ENCODE measurements at places on chromosomes 1 and 21. TPM values are rescaled to one million over a fixed set of nuclear protein-coding genes. Genes with fewer than 3 reads are reported as not detected.

ALX3 gene
- not detected for total RNA-seq

LCE1A gene
- total RNA-seq: not detected

B3GALNT2 gene
- 15.9 TPM for total RNA-seq

ZNF683 gene
- not detected for total RNA-seq

ATP1A2 gene
- 0.49 TPM for total RNA-seq

GRCh38 chr1:110151175-110151669 lies 928 bp downstream of the SLC6A17 start:
- DNase-seq: peak; percentile 41

DNA sequence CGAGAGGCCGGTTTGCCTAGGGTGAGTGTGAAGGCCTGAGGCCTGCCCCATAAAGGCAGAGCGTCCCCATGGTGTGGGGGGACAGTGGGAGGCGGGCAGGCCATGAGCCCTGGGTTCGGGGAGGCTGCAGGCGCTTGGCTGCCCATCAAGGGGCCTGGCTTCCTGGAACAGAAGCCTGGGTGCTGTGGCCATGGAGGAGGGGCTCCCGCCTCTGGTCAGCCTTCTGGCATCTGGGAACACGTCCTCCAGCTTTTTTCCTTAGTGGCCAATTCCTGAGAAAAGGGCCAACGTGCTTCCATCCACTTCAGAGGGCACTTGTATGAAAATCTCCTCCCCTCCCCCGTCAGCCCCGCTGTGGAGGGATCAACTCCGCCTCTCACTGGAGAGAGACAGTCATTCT lies 58.7 kb downstream of the PRDM16 start:
- DNase-seq: no peak

DNA sequence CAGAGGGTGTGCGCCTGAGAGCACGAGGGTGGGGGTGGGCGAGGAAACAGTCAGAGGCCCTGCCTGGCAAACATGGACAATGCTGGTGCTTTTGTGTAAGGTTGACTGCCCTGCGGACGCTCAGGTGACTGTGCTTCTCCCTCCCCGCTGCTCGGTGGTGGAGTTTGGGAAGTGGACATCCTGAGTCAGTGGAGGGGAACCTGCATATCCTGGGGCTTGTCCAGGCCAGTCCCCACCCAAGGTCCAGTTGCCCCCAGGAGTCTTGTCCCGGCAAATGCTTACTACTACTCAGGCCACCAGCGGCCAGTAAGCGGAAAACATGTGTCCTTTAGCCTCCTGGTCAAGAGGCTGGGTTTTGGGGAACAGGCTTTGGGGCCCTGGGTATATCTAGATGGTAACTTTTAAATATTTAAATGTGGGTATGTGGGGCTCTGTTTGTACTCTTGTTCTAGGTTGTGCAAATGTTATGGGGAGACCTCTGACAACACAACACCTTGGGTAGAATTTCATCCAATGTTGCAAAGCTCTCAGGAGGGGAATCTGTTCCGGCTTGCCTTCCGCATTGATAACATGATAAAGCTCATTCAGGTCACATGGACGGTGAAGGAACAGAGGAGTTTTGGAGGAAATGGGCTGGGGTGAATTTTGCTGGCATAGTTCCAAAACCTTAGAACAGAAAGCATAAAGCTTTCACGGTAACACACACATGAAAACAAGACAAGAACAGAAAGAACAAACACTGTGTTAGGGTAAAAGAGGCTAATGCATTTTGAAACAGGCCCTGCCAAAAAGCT lies 364.9 kb downstream of the PRDM2 start:
- no peak for DNase-seq

GRCh38 chr1:212777151-212777550 lies 14.4 kb downstream of the NSL1 start:
- DNase-seq: no peak

- DNase-seq: peak; percentile 24
Observed at GRCh38 chr1:17509363-17509762, 30.1 kb upstream of the ARHGEF10L start.

GRCh38 chr1:114107474-114108435 lies 45.9 kb downstream of the SYT6 start:
- DNase-seq: no peak

Data from endothelial cell (in vitro differentiated cells).